ENCODE measurements at places on chromosomes 6 and 20.

DNA sequence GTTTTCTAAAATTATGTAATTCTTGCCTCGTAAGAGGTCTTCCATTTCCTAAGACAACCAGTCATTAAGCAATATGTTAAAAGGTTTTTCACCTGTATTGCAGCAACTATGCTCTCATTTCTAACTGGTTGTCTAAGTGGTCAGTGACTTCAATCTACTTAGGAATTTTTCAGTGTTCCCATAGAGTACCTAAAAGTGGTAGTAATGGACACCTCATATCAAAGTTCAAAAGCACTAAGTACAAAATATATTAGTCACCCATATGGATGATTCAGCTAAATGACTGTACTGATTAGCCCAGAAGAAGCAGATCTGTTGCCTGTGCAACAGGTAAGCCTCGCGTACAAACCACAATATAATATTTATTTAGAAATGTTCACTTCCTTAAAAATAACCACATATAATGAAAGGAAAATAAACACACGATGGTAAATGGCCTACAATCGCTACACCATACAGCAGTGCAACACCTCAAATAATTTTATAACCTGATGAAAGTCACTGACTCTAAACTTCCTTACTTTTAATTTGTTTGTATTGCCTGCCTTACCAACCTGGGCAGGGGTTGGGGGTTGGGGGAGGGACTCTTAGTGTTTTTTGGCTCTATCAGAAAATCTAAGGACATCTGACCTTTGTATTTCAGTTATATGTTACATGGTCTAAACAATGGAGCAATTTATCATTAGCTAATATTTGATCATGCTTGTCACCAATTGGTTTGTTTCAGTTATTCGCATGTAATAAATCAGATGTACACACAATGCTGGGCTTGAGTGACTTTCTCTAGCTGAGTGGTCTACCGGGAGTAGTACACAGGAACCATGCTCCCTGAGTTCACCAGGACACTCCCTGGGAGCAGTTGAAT is 105.9 kb downstream of the HIVEP2 start:
- no peak for DNase-seq

GRCh38 chr6:42255050-42255449 is 37.4 kb upstream of the MRPS10 start:
- no peak for DNase-seq

- DNase-seq, result no peak
Measured at GRCh38 chr20:23449421-23449820, 3.3 kb downstream of the CST11 start.

DNA sequence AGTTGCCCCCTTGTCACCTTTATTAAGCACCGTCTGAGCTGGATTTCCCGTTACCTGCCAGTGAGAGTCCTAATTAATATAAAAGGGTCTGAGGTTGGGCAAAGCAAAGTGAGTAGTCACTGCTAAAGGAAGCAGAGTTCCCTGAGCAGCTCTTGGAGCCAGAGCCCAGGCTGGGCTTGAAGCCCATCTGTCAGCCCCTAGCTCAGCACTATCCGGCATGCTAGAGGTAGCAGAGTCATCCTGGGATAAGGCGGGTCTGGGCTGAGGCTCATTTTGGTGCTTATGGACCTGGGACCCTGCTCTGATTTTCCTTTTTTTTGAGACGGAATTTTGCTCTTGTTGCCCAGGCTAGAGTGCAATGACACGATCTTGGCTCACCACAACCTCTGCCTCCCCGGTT is 46.2 kb downstream of the ADNP start:
- DNase-seq, result no peak

DNA sequence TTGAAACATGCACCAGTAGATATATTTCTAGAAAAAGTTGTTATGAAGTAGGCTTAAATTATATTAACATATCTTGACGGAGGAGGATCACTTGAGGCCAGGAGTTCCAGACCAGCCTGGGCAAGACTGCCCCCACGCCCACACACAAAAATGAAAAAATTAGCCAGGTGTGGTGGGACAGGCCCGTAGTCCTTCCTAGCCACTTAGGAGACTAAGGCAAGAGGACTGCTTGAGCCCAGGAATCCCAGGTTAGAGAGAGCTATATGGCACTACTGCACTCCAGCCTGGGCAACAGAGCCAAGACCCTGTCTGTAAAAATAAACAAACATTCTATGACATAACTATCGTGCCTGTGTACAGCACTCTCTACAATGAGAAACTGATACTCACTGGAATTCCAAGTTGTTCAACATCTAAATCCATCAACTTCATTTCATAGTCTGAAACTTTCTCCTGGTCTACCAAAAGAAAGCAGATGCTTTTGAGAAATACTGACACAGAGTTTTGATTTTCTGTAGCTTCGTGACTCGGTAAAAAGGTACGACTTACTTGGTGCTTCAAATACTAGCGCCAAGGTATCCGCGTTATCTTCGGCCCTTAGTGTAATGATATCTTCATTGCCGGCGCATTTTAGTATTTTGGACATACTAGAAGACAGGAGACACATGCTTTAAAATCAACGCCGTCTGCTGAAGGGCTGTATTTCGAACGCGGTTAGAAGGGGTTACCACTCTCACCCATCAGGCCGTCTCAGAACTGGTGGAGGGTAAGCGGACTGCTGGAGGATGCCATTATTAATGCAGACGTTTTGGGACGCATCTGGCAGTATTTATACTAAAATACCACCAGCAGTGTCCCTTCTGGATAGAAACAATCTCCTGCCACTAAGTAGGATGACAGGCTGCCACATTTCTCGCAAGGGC is 1.3 kb downstream of the PCNA start:
- no peak for DNase-seq

DNA sequence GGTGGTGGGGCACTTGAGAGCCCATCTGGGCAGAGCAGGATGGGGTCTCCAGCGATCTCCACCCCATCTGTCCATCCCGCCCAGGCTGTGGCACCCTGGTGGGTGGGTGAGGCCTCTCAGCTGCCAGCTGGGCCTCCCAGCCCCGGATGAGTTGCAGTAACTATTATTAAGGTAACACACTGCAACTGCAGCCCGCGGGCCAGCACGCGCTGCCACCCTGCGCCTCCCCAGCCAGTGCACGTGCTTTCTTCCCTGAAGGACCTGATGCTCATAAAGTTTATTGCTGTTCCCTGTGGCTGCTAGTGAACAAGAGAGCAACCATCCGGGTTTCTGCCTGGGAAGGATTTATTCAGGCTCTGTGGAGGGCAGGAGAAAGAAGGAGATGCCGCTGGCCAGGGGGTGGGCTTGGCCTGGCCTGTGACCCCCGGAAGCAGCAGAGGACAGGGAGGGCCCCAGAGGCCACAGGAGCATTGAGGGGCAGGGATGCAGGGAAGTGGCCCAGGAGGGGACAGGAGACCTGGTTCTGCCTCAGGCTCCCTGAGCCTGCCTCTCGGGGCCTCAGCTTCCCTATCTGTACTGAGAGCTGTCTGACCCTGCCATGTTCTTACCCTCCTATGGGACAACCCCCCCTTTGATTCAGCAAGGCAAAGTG is 1.7 kb downstream of the IP6K3 start:
- DNase-seq, result no peak

DNA sequence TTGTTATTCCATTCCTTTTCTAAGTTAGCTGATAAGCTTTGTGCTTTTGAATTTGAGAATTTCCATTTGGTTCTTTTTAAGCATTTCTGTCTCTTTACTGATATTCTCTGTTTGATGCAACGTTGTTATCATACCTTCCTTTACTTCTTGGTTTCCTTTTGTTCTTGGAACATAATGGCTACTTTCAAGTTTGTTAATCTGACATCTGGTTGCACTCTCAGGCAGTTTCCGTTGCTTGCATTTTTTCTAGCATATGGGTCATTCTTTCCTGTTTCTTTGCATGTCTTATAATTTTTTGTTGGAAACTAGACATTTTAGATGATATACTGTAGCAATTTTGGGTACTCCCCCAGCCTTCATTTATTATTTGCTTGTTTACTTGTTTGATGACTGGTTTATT is 12.5 kb downstream of the CDC5L start:
- no peak for DNase-seq

DNA sequence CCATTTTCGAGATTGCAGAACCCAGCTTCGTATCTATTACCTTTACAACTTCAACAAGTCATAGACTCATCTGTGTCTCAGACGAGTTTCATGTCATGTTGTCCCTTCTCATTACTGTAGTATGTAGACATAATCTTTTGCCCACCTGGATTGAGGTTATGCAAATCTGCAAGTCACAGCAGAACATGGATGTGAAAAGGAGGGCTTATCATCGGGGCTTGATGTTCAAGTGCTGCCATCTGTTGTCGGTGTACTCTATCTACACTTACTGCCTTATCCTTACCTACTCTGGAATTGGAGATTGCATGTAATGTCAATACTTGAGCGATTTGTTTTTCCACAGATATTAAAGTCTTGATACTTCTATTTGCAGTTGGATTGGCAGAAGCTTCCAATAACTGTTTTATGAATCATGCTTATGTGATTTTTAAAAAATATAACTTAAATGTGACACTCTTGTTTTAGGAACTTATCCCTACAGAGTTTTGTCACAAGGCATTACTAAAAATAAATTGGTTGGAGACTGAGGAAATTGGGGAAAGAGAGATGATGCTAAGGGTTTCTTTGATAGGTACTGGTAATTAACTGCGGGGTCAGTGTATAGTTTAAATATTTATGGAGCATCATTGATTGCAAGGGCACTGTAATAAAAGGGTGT is 3.0 kb upstream of the GOPC start:
- DNase-seq, result peak; percentile 70
